NCI-H2029 (cell line): ENCODE measurements at places on chromosomes 7 and 10.

DNA sequence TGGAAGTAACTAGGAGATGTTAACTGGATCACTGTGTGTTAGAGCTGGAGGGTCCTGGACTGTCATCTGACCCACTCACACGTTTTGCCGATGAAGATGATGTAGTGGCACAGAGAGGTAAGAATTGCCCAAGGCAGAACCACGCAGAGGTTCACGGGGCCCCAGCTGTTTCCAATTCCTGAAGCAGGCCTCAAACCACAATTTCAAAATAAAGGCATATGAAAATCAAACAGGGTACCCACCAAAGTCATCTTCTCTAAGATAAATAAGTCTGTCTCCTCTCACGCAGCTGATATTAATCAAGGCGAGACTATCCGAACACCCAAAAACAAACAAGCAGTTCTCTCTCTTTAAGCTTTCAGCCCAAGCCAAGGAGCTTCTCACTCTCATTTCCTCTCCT lies 113.3 kb upstream of the JCAD start:
- DNase-seq = no peak

DNA sequence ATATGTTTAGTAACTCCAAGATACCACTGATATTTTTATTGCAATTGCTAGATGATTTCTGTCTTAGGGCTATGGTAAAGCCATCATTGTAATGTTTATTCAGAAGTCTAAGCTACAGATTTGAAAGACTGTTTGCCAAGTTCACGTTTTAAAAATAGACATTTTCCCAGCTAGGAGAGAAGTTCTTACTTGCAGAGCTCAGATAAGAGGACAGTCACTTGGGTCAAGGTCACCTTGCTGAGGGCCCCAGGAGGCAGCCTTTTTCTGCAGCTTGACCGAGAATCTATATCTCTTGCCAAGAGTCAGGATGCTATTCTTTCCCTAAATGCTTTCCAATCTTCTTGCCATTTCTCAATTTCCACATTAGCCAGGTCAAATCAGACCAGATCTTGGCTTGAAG lies 1011.2 kb downstream of the KCNMA1 start:
- no peak for DNase-seq

DNA sequence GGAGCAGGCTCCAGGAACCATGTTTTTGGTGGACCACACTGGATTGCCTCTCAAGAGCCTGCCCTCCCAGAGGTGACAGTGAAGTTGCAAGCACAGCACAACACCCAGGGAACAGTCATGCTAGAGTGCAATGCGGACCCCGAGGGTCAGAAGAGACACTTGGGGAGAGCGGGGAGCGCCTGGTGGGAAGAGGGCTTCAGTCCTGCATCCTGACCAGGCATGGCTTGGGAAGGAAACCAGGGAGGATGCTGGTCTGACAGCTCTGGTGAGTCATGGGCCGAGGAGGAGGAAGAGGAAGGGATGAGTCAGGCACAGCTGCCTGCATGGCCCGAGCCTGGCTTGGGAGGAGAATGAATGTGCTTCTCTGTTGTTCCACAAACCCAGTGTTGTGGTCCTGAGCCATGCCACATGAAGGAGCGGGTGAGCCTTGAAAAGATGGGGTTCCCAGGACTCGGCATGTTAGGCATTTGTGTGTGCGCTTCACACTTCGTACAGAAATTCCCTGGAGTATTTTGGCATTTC lies 29.5 kb upstream of the ANKRD2 start:
- no peak for DNase-seq

DNA sequence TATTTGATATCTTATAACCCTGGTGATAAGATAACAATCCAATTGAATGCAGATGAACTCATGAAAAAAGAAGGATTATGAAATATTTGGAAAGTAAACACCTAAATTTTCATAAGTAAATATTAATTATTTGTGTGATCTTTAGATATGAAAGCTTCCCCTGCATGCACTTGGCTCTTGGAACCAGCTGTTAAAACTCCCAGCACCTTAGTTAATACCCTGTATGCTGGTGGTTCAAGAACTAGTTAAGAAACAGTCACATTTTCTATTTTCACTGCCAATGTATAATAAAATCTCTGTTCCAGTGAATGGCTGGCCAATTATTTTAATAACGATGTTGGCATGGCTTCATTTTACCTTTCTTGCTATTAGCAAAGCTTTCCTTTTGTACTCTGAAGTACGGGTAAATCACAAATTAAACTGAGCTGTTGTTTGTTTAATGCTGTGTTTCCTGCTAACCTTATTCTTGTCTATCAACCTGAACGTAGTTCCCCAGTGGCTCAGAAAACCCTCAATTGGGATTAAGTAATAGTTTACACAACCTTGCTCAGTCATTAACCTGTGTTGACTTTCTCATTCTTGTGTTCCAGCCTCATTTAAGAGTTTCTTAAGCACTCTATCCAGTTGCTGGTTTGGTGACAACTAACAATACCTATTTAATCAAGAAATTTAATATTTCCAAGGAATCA lies 38.9 kb downstream of the MET start:
- peak; percentile 65 for DNase-seq

GRCh38 chr10:124559372-124560132 lies 97.9 kb downstream of the LHPP start:
- DNase-seq = no peak
